Vagina (tissue), 2 donors: ENCODE measurements at places on chromosomes 13 and 19.
A peak's percentile ranks its signal among the peaks of the same experiment; 100 is the strongest.

DNA sequence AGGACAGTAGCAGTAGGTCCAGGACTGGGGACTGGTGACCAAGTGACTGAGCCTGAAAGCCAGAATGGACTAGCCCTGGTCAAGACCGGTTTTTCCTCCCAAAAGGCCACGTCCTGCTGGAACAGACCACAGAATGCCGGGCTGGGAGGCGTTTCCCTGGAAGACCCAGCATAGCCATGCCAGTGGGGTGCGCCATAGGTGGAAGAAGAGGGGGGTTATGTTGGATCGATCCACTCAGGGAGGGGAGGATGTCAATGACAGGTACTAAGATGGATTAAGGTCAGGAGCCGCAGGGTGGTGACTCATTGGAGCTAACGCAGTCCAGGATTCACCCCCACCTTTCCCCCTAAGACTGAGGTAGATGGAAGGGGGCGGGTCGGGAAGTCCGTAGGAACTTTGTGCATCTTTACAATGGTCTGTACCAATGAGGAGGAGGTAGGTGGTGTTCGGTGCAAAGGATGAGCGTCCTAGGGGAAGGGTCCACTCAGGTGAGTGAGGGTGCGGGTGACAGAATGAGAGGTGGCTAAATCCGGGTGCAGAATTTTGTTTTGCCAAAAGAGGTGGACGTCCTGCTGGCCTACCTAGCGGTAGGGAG, 21.0 kb downstream of the VASP start:
- H3K27ac ChIP-seq, result no peak overlapping the region
- no peaks in the 10 kb centered on the region for H3K27me3 ChIP-seq

- no peak for DNase-seq
- no peak overlapping the region for H3K4me3 ChIP-seq
- H3K27ac ChIP-seq, result no peak overlapping the region
- H3K27me3 ChIP-seq, result no peaks in the 10 kb centered on the region
Measured at GRCh38 chr13:92259046-92259445, 860.6 kb downstream of the GPC5 start.

DNA sequence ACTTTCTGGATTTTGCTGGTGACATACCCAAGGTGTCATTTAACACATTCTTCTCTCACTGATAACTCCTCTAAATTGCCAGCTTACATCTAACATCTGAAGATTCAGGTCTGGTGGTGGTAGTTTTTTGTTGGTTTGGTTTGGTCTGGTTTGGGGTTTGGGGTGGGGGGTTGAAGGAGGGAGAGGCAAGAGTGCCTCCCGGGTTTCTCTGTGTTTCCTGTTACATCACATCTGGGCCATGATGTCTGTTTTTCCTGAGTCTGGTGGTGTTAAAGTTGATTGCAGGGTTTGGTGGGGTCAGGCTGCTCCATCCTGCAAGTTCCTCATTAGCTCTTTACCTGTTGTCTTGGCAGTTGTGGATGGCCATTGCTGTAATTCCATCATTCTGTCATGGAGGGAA, 155.8 kb upstream of the UBL3 start:
- peaks cover 4% of the 10 kb centered on the region for H3K4me1 ChIP-seq
- H3K36me3 ChIP-seq, result no peaks in the 10 kb centered on the region

DNA sequence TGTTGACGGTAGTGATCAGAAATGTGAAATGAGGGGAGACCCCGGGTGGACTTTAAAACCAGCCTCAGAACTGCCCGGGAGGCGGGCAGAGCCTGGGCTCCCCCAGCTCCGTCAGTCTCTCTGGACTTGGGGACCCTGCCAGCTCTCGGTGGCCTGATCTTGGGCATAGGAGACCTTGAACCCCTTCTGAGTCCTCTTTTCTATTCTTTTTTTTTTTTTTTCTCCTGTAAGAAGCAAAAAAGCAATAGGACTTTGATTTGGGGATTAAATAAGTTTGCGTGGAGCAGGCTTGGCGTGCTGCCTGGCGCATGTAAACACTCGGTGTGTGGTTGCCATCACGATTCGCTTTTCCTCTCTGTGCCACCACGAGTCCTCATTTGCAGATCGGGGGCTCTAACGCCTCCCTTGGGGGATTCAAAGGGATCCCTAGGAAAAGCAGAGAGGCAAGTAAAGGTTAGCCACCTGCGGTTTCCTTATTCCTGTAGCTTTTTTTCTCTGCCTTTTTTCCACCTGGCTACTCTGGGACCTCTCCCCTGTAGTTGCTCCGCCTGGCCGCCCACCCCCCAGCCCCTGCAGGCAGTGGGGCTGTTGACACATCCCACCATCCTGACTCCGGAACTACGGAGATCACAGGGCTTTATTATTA, 1.3 kb downstream of the SAFB start:
- no peaks in the 10 kb centered on the region for H3K36me3 ChIP-seq
- H3K27me3 ChIP-seq, result no peaks in the 10 kb centered on the region
- peak overlapping the region; percentile 93 for H3K27ac ChIP-seq
- peak overlapping the region; percentile 96 for H3K4me3 ChIP-seq
- peaks cover 79% of the 10 kb centered on the region for H3K4me1 ChIP-seq

- H3K4me3 ChIP-seq, result no peak overlapping the region
- no peak overlapping the region for H3K27ac ChIP-seq
- H3K36me3 ChIP-seq, result no peaks in the 10 kb centered on the region
- H3K27me3 ChIP-seq, result no peaks in the 10 kb centered on the region
Measured at GRCh38 chr19:42316223-42317211, 3.4 kb downstream of the TMEM145 start.

DNA sequence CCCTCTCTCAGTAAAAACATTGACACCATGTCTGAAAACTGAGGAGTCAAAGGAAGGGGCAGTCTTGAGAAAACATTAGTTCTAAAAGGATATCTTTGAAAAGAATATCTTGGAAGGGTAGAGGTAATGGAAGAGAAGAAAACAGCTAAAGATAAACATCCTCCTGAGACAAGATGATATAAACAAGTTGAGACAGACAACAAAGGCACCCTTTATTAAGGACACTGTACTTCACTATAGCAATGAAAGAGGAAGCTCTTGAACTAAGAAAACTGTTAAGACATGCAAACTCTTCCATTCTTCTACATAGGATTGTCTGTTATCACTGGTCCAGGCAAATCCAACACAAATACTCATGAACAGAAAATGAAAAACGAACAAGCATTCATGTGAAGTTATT, 46.3 kb downstream of the MTMR6 start:
- H3K4me1 ChIP-seq, result no peaks in the 10 kb centered on the region
- DNase-seq, result no peak
- no peaks in the 10 kb centered on the region for H3K36me3 ChIP-seq

GRCh38 chr19:42201489-42202289, 15.8 kb downstream of the DEDD2 start:
- no peaks in the 10 kb centered on the region for H3K27me3 ChIP-seq
- peaks cover 46% of the 10 kb centered on the region for H3K4me1 ChIP-seq
- H3K4me3 ChIP-seq, result no peak overlapping the region
- no peaks in the 10 kb centered on the region for H3K36me3 ChIP-seq

GRCh38 chr13:104021806-104022397, 955.7 kb upstream of the SLC10A2 start:
- H3K27me3 ChIP-seq, result no peaks in the 10 kb centered on the region
- H3K4me1 ChIP-seq, result no peaks in the 10 kb centered on the region
- no peak for DNase-seq
- no peak overlapping the region for H3K4me3 ChIP-seq
- no peak overlapping the region for H3K27ac ChIP-seq
